ENCODE measurements at places on chromosomes 7 and 10.
A peak's percentile ranks its signal among the peaks of the same experiment; 100 is the strongest.

- no peak for DNase-seq
Measured at GRCh38 chr7:96304573-96304972, 17.3 kb downstream of the SLC25A13 start.

- no peak for DNase-seq
Measured at GRCh38 chr10:115866691-115867090, 406.3 kb downstream of the GFRA1 start.

DNA sequence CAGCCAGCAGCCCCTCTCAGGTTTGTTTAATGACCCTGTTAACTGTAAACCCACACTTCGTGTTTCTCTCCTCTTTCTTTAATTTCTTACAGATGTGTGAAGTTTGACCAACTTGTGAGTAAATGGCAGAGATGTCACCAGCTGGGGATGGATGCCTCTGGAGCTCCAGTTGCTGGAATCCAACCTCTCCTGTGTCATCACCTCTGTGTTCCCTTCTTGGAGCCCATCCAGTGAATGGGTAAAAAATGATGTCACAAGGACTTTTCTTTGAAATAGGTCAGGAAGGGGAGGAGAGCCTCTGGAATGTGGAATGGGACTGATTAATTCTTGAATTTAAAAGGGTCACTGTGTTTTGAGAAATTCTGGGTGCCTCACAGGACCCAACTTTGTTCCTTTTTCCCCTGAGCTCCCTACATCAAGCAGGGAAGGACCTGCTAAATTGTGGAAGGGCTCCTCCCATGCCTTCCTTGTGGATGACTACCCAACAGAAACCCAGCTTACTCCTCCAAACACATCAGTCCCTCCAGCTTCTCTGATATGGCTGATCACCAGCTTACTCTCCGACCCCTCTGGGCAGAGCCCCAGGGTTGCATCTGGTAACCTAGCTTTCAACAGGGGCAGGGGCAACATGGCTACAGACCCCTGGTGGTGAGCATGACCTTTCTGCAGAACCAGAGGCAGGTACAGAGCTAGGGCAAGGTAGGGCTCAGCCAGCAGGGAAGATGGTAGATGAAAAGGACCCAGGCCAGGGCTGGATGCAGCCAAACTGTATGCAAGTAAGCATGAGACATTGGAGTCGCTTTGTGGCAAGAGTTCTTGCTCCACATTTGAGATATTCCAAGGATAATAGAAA lies 67.5 kb downstream of the STRA8 start:
- DNase-seq: no peak

GRCh38 chr10:119450606-119451299 lies 91.8 kb downstream of the RGS10 start:
- DNase-seq: no peak

- DNase-seq: no peak
Measured at GRCh38 chr10:122323189-122323588, 51.3 kb upstream of the PLEKHA1 start.

- DNase-seq: no peak
Measured at GRCh38 chr7:38842746-38843145, 66.2 kb downstream of the VPS41 start.

- no peak for DNase-seq
Measured at GRCh38 chr7:150958597-150958996, 19.5 kb downstream of the KCNH2 start.

GRCh38 chr10:28202941-28203352 lies 99.9 kb downstream of the MPP7 start:
- no peak for DNase-seq

DNA sequence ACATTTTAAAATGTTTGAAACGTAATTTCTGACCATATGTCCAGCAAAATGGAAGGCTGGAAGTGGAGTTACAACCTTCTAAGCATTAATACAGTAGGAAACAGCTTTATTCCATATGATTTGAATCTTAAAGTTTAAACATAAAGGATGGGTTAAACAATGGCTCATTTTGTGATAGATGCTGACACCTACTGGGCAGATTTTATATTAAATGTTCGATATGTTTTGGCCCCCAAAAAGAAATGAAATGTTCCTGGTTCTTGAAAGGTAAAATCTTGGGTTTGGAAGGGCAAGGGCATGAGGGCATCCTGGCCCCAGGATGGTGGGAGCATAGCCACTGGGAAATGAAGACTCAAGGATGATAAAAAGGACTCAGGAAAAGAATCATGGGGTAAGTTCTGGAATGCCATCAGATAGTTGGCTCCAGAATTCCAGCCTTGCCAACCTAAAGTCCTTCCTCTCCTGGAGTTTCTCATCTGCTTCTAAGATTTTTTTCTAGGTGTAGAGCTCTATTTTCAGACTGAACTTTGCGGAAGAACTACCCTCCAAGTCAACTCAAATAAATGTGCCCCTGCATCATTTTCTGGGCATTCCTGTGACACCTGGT lies 34.6 kb upstream of the SLC35G1 start:
- no peak for DNase-seq

DNA sequence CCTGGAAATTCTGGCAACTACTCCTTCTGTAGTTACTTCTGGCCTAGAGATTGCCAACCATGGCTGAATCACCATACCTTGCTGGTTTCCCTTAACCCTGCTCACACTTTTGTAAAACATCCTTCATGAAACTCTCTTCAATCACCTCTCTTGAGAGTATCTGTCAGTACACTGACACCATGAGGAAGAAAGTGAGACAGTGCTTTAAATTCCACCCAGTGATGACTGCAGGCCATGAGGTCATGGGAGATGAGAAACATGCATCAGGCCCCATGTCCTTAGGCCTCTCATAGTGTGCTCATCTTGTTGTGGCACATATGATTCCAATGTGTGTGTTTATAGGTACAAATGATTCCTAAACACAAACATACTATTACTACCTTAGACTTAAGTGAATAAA lies 24.6 kb upstream of the NAMPT start:
- DNase-seq: peak; percentile 8

DNA sequence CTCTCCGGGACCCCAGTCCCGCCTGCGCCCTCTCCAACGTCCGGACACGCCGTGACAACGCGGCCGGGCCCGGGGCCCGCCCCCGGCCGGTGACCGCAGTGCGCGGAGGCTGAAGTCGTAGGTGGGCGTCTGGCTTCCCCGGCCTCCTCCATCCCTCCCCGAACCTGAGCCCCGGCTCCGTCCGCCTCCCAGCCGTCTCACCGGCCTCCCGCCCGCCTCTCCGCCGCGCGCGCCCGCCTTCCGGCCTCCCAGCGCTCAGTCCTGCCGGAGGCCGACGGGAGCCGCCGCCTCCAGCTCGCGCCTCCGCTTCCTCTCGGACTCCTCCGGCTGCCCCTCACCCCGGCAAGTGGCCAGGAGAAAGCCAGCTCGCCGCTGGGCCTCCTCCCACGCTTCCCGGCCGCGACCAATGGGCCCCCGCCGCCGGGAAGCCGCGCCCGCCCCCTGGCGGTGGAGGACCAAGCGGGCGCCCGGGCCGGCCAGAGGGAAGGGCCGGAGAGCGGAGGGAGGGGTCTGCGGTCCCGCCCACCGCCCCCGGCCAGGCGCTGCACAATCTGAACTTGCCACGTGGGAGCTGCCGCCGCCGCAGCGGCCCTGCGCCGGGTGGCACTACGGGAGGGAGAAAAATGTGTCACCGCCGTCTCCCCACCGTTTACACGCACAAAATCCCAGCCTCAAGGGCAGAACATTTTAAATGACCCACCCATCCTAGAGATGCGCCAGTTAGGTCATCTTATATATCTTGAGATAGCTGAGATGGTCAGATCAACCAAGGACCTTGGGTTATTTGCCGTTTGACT lies at the start of gene FAM3C:
Gene FAM3C (minus strand): TSS at position 348 of the 797 bp plus-strand sequence. CDS start 13,339 bp downstream, outside the sequence.
- peak; percentile 66 for DNase-seq

- DNase-seq: no peak
Measured at GRCh38 chr10:81013771-81014170, 476.1 kb downstream of the SH2D4B start.

DNA sequence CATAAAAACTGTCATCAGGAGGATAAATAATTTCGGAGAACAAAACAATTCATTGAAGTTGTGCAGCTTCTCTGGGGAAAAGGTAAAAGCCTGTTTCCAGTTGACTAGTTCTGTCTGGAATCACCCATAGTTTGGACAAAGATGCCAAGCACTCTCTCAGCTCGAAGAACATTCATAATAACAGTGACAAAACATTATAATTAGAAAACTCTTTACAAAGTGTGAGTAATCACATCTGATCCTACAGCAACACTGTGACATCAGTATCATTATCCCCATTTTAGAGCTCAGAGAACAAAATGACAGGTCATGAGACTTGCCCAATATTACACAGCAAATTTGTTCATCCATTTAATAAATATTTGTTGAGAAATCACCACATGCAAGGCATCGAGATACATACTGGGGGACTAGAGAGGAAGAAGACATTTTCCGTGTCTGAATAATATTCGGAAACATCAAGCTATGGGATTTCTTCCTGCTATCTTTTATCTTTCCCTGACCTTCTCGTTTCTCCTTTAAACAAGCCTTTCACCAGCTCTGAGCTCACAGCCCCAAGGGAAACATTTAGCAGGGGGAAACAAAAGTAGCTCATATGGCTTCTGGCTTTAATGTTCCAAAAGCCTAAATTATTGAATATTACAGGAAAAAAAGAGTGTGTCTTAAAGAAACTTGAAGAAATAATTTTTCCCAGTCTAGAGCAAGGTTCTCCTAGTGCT lies 123.3 kb upstream of the GHITM start:
- DNase-seq: no peak

DNA sequence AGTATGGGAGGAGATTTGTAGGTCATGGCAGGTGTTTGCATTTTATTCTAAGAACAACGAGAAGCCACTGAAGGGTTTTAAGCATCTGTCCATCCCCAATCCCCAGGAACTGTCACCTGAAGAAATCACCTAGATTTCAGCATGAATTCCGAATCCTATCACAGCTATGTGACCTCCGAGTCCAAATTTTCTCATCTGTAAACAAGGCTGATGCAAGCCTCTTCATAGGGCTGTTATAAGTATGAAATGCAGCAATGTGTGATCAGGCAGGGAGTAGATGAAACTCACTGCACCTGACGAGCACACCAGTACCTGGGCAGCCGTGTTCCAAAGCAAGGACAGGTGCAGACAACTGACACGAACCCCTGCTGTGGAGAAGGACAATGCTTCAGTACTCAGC lies 14.0 kb downstream of the HABP2 start:
- no peak for DNase-seq

DNA sequence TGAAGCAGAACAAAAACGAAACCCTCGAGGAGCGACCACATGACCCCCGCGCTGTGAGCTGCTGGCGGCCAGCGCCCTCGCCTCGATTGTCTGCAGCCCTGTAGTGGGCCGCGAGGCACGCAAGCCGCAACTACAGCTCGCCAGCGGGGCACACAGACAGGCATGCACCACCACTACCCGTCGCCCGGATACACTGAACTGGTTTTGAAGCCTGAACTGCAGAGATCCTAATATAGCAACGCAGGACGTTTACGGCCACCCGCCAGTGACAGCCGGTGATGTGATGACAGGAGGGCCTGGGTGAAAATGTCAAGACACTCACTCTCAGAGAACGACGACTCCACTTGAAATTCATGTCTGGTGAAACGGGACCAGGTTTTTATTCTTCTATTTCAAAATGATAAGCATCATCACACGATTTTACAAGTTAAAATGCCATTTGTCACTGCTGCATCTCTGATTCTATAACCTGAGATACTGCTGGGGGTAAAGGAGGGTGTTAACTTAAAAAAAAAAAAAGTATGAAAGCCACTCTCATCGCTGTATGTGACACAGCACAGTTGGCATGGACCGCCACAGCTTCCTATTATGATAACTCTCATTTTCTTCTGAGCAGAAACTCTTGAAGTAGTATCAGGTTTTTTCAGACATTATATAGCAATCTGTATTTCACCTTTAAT lies 120.3 kb upstream of the DIP2C start:
- no peak for DNase-seq

DNA sequence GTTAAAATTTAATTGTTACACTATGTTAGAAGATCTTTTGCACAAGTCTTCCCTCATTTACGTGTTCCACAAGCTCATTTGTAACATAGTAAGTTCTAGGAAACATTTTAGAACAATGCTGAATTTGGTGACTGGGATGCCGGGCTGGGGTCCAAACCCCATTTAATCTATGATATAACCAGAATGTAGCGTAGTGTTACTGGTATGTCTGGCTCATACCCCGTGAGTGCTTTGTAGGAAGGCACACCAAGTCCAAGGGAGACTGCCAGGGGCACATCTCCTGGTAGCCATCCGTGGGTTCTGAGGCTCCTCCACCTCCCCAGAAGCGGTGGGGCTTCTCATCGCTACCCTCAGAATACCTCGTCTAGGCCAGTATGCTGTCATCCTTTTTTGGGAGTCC lies 21.3 kb upstream of the TMEM236 start:
- DNase-seq: no peak

DNA sequence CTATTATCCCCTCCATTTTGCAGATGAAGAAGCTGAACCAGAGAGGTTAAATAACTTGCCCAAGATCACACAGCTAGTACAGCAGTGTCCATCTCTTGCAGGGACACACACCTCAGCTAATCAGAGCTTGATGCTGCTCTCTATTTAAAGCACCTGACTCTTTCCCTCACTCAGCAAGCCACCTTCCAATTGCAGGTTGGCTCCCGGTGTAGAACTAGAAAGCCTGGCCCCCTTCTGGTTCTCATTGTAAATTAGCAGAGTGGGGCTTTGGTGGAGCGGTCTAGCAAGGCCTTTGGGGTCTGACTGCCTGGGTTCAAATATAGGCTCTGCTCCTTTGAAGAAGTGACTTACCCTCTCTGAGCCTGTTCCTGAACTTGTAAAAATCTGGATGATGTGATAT lies 176.4 kb downstream of the NEURL1 start:
- no peak for DNase-seq

DNA sequence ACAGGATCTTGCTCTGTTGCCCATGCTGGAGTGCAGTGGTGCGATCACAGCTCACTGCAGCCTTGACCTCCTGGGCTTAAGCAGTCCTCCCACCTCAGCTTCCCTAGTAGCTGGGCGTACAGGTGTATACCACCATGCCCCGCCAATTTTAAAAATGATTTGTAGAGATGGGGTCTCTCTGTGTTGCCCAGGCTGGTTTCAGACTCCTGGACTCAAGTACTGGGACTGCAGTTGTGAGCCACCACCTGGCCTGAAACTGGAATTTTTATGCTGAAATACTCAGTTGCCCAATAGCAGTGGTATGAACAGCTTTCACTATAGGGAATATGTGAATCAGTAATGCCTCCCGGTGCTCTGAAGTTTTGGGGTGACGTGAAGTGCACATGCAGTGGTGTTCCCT lies 7.6 kb downstream of the ZRANB1 start:
- DNase-seq: no peak

GRCh38 chr10:114239994-114240345 lies 916 bp downstream of the VWA2 start:
- DNase-seq: no peak

DNA sequence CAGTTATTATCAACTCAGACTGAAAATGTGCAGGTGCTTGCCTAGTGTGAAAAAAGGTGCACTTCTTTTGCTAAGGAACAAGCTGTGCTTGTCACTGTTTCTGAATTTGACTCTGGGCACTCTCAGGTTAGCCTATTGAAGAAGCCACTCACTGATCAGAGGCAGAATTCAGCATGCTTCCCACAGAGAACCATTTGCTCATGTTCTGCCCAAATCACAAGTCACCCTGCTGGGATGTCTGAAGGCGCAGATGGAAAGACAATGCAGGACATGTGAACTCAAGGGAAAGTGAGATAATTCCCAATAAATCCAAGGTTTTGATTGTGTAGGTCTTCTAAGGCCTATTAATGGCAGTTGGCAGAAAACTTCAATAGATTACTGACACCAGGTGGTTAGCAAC lies 47.8 kb upstream of the CSTF2T start:
- no peak for DNase-seq

GRCh38 chr7:20403331-20403730 lies 72.6 kb downstream of the ITGB8 start:
- no peak for DNase-seq

- DNase-seq: no peak
Measured at GRCh38 chr7:110803602-110804143, 287.3 kb upstream of the LRRN3 start.

GRCh38 chr7:111642373-111642772 lies 80.1 kb upstream of the IMMP2L start:
- no peak for DNase-seq

Measured in T-helper 1 cell (primary cell).